ENCODE measurements at places on chromosomes 11 and 22.

- DNase-seq, result no peak
Measured at GRCh38 chr11:80898910-80899309, 1458.1 kb upstream of the TENM4 start.

DNA sequence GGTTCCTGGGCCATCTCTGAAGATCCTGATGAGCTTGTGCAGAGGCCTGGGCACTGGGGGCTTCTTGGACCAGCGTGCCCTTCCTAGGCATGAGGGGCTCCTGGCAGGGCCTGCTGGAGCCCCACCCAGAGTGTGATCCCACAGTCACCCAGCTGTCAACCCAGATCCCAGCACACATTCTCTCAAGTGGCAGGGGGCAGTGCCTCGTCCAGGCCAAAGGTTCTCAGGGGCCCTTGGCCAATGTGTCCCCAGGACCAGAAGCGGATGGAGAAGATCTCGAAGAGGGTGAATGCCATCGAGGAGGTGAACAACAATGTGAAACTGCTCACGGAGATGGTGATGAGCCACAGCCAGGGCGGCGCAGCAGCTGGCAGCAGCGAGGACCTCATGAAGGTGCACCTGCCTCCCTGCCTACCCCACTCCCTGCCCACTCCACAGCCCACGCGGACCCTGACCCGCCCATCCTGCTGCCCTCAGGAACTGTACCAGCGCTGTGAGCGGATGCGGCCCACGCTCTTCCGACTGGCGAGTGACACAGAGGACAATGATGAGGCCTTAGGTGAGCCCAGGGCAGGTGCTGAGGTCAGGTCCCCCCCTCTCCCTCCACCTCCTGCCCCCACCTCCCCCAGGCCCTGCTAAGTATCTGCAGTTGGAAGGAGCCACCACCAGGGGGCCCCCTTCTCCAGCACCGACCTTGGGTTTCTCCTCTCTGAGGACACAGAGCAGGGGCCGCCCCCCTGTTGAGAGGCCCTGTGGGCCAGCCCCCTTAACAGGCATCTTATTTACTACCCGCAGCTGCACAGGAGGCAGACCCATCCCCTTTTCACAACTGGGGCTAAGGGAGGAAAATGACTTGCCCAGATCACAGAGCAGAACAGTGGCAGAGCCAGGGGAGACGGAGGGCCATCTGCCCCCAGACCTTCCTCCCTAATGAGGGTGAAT is 14.7 kb downstream of the GGA1 start:
- DNase-seq, result no peak

- no peak for DNase-seq
Measured at GRCh38 chr22:23470811-23471389, 109.2 kb downstream of the IGLL1 start.

DNA sequence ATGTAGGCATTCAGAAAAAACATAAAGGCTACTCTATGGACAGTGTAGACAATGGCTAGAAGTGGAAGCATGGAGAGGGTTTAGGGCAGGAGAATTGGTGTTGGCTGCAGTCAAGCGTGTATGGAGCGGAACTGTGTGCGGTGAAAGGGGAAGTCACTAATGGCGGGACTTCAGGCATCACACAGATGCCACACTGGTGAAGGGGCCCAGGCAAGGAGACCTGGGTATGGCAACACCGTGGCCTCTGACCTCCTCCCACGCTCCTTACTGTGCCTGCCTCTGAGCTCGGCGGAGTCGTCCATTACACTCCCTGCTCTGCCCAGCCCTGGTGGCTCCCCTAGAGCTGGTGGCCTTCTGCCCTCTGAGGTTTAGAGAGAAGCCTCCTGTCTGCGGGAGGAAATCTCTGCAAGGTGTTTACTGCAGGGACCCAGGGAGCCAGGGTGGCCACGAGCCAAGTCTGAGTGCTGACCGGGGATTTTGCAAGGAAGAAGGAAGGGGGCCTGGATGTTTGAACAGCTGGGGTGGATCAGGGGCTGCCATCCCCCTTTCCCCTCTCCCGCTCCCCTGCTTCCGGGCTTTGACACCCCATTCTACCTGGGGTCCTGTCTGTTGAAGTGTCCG is 75.1 kb upstream of the TSPAN18 start:
- DNase-seq, result no peak

GRCh38 chr11:96199563-96200025 is 143.4 kb downstream of the MAML2 start:
- DNase-seq, result no peak

GRCh38 chr11:14713496-14714244 is 70.1 kb downstream of the PDE3B start:
- DNase-seq, result no peak

DNA sequence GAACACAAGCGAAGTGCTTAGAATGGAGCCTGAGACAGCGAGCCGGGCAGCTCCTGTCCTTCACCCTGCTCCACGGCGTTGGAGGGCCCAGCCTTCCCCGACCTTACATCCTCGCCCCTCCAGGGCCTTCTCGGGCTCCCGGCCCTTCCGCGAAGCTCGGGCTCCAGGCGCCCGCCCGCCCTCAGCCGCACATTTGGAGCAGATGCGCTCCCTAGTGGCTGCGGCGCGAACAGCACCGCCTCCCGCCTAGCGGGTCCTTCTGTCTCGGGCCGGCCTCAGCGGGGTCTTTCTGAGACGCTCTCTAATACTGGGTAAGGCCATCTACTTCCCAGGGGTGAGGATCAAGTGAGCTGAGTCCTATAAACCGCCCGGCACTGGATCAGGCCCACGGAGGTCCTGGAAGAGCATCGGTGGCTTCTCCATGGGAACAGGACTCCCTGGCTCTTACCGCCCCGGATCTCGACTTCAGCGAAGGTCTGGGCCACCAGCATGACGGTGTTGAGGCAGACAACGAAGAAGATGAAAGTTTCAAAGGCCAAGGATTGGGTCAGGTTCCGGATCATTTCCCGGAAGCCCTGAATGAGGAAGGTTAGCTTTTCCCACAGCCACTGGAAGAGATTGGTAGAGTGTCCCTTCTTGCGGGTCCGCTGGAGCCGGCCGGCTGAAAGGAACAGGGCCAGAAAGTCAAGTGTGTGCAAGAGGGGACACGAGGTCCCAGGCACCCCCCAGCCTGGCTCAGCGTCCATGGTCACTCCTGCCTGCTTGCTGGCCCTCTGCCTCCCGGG is 3.7 kb downstream of the CATSPER1 start:
- DNase-seq, result no peak

- no peak for DNase-seq
Measured at GRCh38 chr11:119205080-119205479, 1.1 kb upstream of the CBL start.

GRCh38 chr22:29233277-29233877 is 27.7 kb downstream of the EMID1 start:
- DNase-seq, result no peak

GRCh38 chr11:111426617-111427016 is 47.5 kb upstream of the POU2AF1 start:
- no peak for DNase-seq

- DNase-seq, result no peak
Measured at GRCh38 chr22:20967697-20968211, 699 bp downstream of the AIFM3 start.

- no peak for DNase-seq
Measured at GRCh38 chr11:22194907-22195306, 2.0 kb downstream of the ANO5 start.

DNA sequence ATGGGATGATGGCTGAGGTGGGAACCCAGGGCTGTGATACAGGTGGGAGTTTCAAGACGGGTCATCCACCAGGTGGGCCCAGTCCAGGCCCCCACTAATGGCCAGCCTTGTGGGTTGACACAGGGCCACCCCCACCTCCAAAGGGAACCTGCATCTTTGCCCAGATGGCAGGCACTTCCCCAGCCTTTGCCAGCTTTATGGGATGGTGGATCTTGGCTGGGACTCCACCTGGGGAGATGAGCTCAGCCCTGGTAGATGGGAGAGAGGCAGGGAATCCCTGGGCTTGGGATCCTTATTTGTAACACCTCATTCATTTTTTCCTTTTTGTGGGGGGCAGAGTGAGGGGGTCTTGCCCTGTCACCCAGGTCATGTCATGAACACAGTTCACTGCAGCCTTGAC is 33.4 kb downstream of the CD82 start:
- DNase-seq, result no peak

GRCh38 chr11:128375961-128376360 is 211.4 kb downstream of the ETS1 start:
- no peak for DNase-seq

DNA sequence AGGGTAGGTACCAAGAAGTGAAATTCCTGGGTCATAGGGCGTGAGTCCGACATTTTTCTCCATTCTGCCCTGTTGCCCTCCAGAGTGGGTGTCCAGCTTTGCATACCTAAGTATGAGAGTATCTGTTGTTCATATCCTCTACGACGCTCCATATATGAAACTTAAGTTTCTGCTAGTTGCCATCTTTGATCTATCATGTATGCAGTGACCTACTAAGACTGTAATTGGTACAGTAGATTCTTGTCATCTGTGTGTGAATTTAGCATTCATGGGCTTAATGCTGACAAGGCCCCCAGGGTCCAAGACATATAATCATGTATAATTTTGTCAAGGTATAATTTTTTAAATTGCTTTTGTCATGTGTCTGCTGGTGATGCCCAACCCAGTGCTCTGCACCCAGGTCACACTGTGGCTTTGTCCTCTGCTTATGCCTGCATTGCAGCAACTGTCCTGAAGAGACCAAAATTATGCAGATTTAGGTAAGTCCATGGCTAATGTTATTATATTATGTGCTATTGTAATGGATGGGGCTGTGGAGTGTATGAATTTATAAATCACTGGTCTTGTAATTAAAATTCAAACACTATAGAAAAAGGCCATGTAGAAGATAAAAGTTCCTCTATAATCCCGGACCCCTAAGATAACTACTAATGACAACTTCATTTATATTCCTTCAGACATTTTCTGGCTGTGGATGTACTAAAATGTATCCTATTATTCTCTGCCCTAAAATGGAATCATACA is 12.2 kb downstream of the NEAT1 start:
- no peak for DNase-seq

GRCh38 chr11:13108416-13108815 is 99.3 kb downstream of the RASSF10 start:
- DNase-seq, result no peak

DNA sequence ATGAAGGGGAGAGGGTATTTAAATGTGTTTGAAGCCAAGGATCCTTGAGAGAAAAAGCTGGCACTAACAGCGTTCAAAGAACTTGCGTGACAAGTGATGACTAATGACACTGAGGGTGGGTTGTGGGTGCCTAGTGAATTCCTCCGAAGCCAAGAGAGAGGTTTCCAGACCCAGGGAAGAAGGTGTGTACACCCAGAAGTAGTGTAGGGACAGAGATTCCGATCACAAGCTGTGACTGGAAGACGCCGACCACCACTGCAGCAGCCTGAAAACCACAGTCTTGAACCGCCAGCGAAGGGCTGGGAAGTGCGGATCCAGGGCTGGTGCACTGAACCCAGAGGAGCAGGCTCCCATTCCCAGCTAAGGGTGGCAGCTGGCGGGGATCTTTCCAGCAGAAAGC is 9.5 kb downstream of the PPARA start:
- DNase-seq, result no peak

- no peak for DNase-seq
Measured at GRCh38 chr11:128262463-128263345, 324.7 kb downstream of the ETS1 start.

Data from NCI-H187 (cell line).